ENCODE measurements at places on chromosomes 12 and 14.

DNA sequence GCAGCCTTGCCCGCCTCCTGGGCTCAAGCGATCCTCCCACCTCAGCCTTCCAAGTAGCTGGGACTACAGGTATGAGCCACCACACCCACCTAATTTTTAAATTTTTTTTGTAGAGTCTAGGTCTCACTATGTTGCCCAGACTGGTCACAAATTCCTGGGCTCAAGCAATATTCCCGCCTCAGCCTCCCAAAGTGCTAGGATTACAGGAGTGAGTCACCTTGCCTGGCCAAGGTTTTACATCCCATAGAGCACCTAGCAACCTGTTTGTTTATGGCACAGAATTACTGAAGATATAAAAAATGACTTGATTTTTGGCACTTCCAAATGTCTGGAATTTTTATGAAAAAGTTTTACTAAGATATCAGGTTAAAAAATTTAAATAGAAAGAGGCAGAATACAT is 16.5 kb downstream of the MYO1A start:
- DNase-seq, result no peak

DNA sequence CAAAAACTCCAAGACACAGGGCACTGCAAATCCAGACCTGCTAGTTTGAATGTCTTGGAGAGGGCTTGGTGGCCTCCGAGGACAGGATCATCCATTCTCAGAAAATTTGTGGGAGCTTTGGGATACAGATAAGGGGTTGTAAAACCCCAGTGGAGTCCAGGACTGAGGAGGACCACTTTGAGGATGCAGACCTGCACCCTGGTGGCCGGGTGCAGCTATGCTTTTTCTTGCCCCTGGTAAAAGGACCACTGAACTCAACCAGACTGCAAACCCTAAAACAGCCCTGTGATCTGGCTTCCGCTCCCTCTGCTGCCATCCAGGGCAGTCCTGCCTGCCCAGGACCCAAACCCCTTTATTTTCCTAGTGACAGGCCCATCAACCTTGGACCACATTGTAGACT is 169.5 kb upstream of the DAAM1 start:
- peak; percentile 27 for DNase-seq

DNA sequence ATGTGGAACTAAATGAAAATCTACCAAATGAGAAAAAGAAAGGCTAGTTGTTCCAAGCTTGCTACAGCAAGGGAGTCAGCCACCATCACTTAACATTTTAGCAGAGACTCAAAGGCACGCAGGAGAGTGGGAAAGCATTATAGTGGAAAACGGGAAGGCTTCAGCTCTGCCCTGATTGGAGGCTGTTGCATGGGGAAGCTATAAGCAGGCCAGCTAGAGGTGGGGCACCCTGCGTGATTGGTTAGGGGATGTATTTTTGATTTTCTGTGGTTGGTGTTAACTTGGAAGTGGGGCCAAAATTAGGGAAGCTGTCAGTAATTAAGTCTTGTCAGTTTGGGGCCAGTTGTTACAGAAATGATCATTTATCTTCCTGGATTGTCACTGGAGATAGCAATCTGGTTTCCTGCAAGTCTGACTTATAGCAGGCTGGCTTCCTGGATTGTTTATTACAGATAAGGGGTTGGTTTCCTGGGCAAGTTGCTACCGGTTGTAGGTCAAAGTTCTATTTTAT is 93.9 kb downstream of the FAR2 start:
- peak; percentile 44 for DNase-seq

GRCh38 chr14:89014569-89014850 is 190.1 kb downstream of the TTC8 start:
- no peak for DNase-seq

DNA sequence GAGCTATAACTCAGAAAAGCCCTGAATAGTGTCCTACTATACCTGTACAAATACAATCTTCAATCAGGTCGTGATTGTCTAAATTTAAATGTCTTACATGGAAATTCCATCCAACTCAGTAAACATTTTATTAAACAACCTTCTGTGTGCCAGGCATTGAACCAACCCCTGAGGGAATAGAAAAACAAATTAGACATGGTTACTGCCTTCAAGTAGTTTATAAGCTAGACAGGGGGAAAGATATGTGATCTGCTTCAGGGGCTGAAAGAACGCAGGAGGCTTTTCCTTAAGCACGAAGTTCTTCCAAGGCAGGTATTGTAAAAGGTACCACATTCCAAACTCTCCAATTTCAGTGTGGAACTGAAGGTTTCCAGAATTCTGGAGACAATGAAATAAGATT is 39.7 kb upstream of the STAB2 start:
- peak; percentile 29 for DNase-seq

- DNase-seq, result no peak
These were observed 148.3 kb downstream of the PTCSC3 start for GRCh38 chr14:36028218-36028617.

DNA sequence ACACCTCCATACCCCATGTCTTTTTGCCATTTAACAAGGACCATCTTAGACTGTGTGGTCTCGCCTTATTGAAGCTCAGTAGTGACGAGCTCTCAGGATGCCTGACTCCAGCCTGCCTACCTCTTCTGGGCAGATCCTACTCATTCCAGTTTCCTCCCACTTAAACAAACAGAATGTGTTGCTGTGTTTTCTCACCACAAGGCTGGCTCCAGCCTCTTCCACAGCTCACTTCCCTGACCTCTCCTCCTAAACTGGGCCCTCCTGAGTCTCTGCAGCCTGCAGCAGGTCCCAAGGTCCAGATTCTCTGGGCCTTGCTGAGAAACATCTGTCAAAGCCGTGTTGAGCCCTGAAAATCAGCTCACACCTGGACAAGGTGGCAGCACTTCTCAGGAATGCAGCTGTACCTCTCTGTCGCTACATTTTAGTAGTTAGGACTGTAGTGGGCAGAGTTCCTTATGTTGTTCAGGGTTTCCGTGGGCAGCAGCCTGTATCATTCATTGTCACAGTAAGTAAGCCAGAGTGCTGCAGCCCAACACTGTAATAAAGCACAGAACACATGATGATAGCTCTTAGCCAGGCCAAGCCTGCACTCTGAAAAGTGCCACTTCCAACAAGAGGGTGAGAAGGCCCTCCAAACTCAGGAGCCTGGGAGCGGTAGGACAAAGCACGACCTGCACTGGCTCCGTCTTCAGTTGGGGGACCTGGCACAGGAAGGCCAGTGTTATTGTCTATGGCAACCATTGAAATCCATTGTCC is 68.5 kb downstream of the NKX2-1 start:
- no peak for DNase-seq

Data from SK-N-DZ (cell line).